Body of pancreas (tissue), 4 donors: ENCODE measurements at places on chromosomes 12 and 14. TPM values are rescaled to one million over a fixed set of nuclear protein-coding genes. Genes with fewer than 3 reads are reported as not detected.

Gene PLEKHD1
- under 0.01 TPM for total RNA-seq

Gene ATP23
- total RNA-seq: 5.4 TPM

Gene IL26
- total RNA-seq: not detected

Gene BDKRB1
- total RNA-seq: not detected

Gene SGPP1
- 24.4 TPM for total RNA-seq

Gene TMEM116
- 8.0 TPM for total RNA-seq

Gene KRT79
- not detected for total RNA-seq

Gene WNT1
- total RNA-seq: not detected

Gene SINHCAF
- total RNA-seq: 24.4 TPM

Gene SALL2
- 7.8 TPM for total RNA-seq

Gene DPY19L2
- 5.2 TPM for total RNA-seq

Gene B4GALNT3
- 9.3 TPM for total RNA-seq

Gene MSI1
- 0.66 TPM for total RNA-seq

Gene MYH7
- total RNA-seq: 2.0 TPM

Gene TTC8
- total RNA-seq: 16.3 TPM

Gene RTN1
- 11.2 TPM for total RNA-seq

Gene AEBP2
- 25.1 TPM for total RNA-seq

Gene COX8C
- total RNA-seq: not detected

Gene SERPINA12
- not detected for total RNA-seq

Gene PARP2
- 5.6 TPM for total RNA-seq

Gene NGB
- 0.33 TPM for total RNA-seq
